ENCODE measurements at places on chromosomes 11 and 22.

DNA sequence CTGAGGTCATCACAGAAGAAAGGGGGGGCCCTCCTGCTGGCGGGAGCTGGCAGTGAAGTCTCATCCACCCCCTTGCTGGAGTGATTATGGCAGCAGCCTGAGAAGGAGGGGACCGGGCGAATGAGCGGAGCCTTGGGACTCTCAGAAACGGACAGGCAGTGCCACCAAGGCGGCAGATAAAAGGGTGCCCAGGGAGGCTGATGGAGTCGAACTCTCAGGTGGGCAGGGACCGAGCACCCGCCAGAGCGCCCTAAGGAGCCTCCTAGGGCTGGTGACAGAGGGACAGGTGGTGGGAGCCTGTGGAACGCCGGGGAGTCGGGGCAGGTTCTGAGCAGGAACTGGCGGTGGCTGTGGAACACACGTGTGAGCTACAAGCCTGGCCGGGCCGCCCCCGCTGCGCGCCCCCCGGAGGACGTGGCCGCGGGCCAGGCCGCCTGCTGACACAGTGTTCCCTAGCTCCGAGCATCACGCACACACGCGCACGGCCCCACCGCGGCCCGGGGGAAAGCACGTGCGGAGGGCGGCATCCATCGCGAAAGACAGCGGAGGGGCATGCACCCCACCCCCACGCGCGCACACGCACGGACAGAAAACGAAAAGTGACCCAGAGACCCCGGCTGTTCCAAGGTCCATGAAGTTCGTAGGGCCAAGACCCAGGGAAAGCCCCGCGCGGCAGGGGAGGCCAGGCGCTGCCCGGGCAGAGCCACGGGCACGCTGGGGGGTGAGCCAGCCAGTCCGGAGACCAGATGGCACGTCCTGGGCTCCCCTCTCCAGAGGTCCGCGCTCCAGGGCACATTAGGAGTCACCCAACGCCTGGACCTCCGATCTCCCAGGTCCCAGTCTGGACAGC, 1.0 kb downstream of the VWCE start:
- DNase-seq = peak; percentile 84

GRCh38 chr11:79458709-79459108, 17.9 kb upstream of the TENM4 start:
- DNase-seq = no peak

DNA sequence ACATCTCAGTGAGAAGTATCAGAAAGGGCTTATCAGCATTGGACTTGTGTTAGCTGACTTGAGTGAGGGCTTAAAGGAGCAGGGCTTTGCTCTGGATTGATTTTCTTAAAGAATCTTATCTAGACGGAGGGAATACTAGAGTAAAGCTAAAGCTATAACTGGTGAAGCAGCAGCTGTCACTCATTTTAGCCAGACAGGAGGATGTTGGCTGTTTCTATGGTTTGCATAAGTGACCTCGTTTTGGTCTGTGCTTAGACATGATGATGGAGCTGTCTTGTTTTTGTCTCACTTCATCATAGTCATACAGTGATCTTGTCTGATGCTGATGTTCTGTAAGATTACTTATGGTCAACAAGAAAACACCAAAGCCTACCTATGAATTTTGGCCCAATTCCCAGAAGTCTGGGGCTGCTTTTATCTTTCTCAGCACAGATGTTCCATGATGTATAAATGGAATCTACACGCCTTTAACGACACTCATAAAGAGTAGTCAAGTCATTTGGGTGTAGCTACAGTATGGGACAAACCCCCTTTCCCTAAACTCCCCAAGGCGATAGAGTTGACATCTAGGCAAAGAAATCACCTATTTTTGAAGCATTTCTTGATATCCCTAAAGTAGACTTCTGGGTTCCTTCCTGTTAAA, 77.5 kb upstream of the UCP3 start:
- DNase-seq = no peak

GRCh38 chr11:83069441-83070043, 2.2 kb downstream of the RAB30 start:
- DNase-seq = no peak

Data from activated naive CD8-positive, alpha-beta T cell treated with anti-CD3 and anti-CD28 coated beads for 36 hours (primary cell).